ENCODE measurements at places on chromosomes 5 and 9.

GRCh38 chr5:76332611-76333205, 70.4 kb upstream of the IQGAP2 start:
- H3K36me3 ChIP-seq, result peaks cover 2% of the 10 kb centered on the region
- DNase-seq, result no peak
- no peaks in the 10 kb centered on the region for H3K27me3 ChIP-seq
- peaks cover 45% of the 10 kb centered on the region for H3K4me1 ChIP-seq
- H3K27ac ChIP-seq, result peak overlapping the region; percentile 39

DNA sequence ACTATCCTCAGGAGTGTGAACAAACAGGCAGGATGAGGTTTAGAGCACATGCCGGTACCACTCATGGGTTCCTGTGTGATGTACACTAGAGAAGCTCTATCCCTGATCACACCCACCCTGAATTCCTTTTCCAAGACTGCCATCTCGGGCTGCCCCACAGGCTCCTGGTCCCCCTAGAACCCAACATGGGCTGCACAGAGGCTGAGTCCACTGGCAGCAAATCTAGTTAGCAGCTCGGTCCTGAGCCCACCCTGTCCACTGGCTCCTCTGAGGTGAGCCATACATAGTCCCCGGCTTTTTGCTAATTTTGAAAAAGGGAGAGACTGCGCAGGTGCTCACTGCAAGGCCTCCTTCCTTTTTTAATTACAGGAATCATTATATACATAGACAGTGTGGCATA, 227.0 kb downstream of the FSTL4 start:
- peaks cover 8% of the 10 kb centered on the region for H3K27me3 ChIP-seq
- no peak for DNase-seq
- peaks cover 26% of the 10 kb centered on the region for H3K4me1 ChIP-seq

GRCh38 chr5:75042522-75042921, 9.8 kb downstream of the GCNT4 start:
- peaks cover 2% of the 10 kb centered on the region for H3K36me3 ChIP-seq
- peaks cover 15% of the 10 kb centered on the region for H3K4me1 ChIP-seq
- no peaks in the 10 kb centered on the region for H3K27me3 ChIP-seq
- H3K27ac ChIP-seq, result no peak overlapping the region
- no peak overlapping the region for H3K4me3 ChIP-seq
- DNase-seq, result no peak

GRCh38 chr5:132591145-132591544, 34.4 kb downstream of the RAD50 start:
- DNase-seq, result no peak
- no peak overlapping the region for H3K4me3 ChIP-seq
- no peak overlapping the region for H3K27ac ChIP-seq
- peaks cover 3% of the 10 kb centered on the region for H3K4me1 ChIP-seq
- peaks cover 28% of the 10 kb centered on the region for H3K36me3 ChIP-seq
- H3K27me3 ChIP-seq, result no peaks in the 10 kb centered on the region

DNA sequence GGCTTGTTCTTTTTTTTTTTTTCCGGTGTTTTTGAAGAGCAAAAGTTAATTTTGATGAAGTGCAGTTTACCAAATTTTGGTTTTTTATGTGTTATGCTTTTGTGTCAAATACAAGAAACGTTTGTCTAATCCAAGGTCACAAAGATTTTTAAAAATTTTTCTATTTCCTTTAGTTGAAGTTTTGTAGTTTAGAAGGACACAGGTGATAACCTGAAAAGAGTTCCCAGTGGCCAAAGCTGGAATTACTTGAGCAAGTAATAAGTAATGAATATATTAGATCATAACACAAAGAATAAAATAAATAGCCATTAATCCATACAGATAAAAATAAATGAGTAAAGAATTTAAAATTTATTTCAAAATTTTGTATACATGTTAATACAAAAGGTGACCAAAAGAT, 71.5 kb downstream of the FCHO2 start:
- no peak overlapping the region for H3K27ac ChIP-seq
- H3K27me3 ChIP-seq, result no peaks in the 10 kb centered on the region
- H3K4me1 ChIP-seq, result peaks cover 17% of the 10 kb centered on the region
- DNase-seq, result no peak

DNA sequence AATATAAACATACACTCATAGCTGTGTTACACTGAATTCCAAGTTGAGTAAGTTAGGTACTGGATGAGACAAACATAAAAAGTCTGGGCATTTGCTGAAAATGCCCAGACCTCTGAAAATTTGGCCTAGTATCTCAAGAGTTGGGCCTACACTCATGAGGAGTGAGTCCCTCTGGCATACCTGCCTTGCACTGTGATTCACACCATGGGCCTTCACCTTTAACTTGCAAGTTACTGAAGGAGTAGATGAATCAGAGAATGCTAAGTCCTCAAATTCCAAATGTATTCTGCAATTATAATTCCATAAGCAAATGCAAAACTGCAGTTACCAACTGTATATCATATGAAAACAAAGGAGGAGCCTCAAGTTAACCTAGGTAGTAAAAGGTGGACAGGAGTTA, 32.3 kb upstream of the C9orf40 start:
- no peaks in the 10 kb centered on the region for H3K27me3 ChIP-seq
- H3K36me3 ChIP-seq, result peaks cover 14% of the 10 kb centered on the region
- H3K27ac ChIP-seq, result no peak overlapping the region
- no peak overlapping the region for H3K4me3 ChIP-seq
- DNase-seq, result no peak

DNA sequence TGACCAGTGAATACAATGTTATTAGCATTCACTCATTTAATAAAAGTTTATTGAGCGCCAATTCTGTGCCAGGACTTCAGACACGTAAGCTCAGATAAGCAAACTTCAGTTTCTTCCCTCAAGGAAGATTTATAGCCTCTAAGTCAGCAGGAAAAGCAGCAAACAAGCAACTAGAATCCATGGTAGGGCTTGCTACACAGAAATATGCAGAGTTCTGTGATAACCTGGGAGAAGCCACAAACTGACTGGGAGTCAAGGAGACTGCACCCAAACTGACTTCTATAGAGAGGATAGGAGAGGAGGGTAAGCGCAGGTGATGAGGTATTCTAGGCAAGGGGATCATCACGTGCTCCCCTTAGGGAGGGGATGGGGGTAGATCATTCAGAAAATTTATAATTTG, 1.4 kb upstream of the OGN start:
- H3K4me1 ChIP-seq, result peaks cover 34% of the 10 kb centered on the region
- no peak for DNase-seq
- H3K27ac ChIP-seq, result peak overlapping the region; percentile 5
- H3K36me3 ChIP-seq, result no peaks in the 10 kb centered on the region
- no peaks in the 10 kb centered on the region for H3K27me3 ChIP-seq

- H3K27me3 ChIP-seq, result peaks cover 7% of the 10 kb centered on the region
- H3K4me1 ChIP-seq, result peaks cover 2% of the 10 kb centered on the region
- H3K36me3 ChIP-seq, result no peaks in the 10 kb centered on the region
- no peak overlapping the region for H3K4me3 ChIP-seq
These were observed 6.1 kb upstream of the PANK3 start for GRCh38 chr5:168585119-168585856.

DNA sequence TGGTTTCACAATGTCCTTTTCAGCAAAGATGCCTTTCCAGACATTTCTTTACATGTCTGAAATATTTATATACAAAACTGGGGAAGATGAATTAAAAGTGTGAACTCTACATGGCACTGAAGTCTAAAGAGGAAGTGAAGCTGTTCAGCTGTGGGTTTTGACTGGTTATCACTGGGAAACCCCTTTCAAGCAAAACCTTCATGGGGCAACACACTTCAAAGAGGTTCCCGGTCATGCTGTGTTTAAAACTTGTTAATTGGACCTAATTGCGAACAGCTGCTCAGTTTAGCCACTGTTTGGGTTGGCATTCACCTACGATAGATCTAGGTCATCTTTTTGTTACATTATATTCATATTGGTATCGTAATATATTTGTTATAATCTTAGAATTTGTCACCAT, 20.0 kb upstream of the GDNF start:
- no peak for DNase-seq
- no peak overlapping the region for H3K27ac ChIP-seq
- H3K27me3 ChIP-seq, result peaks cover 22% of the 10 kb centered on the region
- H3K4me3 ChIP-seq, result no peak overlapping the region
- no peaks in the 10 kb centered on the region for H3K36me3 ChIP-seq

Measured in mesothelial cell of epicardium (in vitro differentiated cells).